ENCODE measurements at places on chromosomes 4 and X.

DNA sequence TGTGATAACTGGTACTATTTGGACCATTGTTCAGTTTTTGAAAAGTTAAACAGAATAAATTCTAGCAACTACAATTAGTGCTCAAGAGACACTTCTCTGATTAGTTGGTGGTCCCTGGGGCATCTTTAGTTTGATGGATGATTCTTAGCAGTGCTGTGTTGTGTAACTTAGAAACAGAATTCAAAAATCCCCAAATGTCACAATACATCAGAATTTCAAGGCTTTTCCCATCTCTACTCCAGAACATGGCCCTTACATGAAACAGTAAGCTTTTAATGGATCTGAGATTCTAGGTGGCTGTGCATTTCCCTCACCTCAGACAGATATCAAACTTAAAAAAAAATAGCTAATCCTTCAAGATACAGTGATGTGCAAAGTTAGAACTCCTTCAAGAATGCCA is 104.4 kb upstream of the CXCL13 start:
- DNase-seq, result no peak

DNA sequence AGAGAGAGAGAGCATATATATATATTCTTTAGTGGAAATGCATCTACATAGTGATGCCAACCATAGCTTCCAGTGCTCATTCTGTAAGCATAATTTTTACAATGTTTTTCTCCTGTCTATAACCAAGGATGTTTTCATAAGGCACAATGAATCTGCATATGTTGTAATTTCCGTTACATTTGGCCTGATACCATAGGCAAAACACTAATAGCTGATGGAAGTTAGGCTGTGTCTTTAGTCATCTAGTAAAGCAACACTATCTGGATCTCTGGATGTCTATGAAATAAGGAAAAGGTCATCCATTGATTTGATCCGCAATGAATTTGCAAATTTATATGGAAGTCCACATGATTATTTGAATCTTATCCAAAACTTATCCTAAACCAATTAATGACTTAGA is 8.1 kb downstream of the PCDH7 start:
- DNase-seq, result no peak

- DNase-seq, result no peak
Measured at GRCh38 chr4:5919571-5919970, 26.7 kb upstream of the CRMP1 start.

- no peak for DNase-seq
Measured at GRCh38 chr4:106627051-106627450, 258.5 kb upstream of the GIMD1 start.

DNA sequence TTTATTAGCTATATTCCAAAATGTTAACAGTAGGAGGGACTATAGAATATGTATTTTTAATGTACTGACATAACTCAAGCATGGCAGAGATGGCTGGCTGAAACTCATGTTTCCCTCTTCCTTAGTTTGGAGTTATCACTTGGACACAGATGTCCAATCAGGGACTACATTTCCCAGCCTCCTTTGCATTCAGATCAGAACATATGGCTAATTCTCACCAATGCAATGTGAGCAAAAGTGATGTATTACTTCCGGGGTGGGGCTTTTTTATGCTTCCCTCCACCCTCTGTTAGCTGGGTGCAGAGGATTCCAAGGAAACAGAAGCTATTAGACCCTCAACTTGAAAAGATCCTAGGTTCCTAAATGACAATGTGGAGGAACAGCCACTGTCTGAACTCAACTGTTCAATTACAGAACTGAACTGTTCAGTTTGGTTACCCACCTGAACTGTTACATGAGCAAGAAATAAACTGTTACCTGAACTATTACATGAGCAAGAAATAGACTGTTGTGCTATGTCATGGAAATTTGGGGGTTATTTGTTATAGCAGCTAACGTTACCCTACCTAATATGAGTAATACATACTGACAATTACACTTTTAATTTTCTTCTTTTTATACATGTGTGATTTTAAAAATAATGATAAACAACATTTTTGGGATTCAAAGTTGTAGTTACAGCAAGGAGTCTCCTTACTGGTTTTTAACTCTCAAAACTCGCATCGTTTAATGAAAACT is 29.6 kb upstream of the ERVMER34-1 start:
- no peak for DNase-seq

- DNase-seq, result no peak
Measured at GRCh38 chr4:113436360-113436759, 325.2 kb downstream of the CAMK2D start.

- no peak for DNase-seq
Measured at GRCh38 chr4:184383497-184384055, 90.8 kb downstream of the IRF2 start.

DNA sequence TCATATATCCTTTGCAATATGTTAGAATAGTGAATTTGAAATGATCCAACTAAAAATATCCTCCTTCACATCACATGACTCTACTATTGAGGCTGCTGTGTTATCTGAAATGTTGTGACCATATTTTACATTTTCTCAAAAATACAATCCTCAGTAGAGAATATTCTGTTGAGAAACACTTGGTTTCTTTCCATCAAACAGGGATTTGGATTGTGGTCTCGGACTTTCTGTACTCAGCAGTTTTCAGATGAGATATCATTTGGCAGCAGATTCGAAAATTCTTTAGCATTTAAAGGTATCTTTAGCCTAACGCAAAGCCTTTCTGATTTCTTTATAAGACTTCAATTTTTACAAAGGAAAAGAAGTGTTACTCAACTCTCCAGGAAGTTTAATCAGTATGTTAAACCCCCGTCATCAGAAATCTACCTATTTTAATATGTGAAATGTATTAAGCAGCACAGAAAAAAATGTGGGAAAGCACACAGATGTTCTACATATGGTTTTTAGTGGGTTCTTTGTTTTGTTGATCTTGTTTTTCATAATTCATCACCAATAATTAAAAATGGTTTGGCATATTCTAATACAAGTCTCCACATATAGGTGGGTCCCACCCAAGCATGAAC is 55.4 kb upstream of the ANXA3 start:
- DNase-seq, result no peak

GRCh38 chrX:93932471-93933220 is 258.6 kb downstream of the FAM133A start:
- peak; percentile 11 for DNase-seq

DNA sequence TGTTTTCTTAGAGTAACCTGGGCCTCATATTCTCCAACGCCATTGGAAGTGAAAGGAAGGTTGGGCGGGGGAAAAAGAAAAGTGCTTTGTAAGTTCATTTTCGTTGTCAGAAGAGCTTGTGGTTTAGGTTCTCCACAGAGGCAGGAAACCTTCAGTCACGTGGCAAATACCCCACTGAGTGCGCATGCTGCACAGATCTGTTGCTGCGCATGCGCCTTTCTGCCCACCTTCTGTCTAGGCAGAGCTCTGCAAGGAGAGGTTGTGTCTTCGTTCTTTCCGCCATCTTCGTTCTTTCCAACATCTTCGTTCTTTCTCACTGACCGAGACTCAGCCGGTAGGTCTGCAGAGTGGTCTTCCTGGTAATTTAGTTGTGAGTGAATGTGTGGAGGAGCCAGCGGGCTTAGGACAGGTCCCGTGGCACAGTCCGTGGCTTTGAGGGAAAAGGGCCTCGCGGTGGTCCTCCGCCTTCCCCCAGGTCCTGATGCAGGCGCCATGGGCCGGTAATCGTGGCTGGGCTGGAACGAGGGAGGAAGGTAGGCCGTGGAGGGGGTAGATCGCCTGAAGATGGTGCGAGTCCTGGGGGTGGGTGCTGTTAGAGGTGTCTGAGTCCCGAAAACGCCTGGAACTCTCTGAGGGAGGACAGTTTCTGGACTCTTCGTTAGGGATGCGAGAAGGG is at the start of gene PAGE5:
Gene PAGE5 (plus strand): TSS at position 228 of the 676 bp plus-strand sequence. CDS start 1,037 bp downstream, outside the sequence.
- no peak for DNase-seq
